B cell (primary cell): ENCODE measurements at places on chromosomes 4 and X.

DNA sequence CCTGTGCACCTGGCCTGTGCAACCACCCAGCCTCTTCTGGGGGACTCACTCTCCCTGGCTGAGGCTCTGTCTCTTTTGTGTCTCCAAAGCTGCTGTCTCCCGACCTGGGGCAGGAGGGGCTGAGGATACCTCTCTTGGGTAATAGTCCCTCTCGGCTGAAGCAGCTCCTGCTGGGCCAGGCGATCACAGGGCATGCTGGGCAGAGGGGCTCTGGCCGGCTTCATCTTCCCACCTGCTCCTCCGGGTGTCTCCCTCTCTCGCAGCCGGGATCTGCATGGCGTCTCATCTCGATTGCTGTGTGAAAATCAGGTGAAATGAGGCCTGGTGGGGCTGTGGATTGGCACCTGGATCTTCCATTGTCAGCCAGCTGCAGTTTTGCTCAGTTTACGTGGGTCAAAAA, 53.2 kb downstream of the MGST2 start:
- DNase-seq = no peak

DNA sequence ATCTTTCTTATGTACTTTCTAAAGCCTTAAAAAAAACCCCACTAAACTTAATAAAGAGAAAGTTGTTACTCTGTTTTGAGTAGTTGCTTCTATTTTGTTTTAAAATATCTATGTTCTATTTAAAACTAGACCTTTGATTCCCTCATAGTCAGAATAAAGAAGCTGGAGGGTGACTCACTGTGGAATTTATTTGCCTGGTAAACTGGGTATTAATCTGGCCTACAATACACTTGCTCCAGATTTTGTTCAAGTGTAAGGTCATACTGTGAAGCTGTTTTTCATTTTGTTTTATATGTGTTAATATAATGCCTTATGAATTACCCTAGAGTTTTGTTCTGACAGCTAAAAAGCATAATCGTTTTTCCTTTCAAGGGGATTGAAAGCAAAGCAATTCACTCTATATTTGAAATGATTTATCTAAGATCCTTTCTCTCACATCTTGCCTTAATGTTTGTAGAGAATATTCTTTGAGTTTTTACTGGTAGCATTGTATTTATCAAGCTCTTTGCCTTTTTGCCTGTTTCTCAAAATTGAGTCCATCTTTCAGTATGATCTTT, 277.4 kb upstream of the PITX2 start:
- no peak for DNase-seq

- DNase-seq = no peak
Measured at GRCh38 chrX:17390419-17390850, 15.4 kb downstream of the NHS start.

DNA sequence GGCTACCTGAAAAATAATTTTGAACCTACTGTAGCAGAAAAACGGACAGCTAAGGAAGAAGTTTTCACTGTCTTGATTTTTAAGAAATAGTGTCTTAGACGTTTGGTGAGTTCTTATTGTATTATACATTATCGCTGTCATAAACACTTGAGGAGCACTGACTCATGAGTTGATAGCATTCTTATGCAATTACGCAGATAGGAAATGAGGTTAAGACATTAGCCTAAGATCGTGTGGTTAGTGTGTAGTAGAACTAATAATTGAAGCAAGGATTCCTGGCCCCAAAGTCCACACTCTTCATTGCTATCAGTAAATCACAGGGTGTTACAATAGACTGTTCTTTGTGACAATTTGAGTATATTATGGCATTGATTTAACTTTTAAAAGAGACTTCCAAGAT, 238.1 kb downstream of the ARAP2 start:
- DNase-seq = no peak

DNA sequence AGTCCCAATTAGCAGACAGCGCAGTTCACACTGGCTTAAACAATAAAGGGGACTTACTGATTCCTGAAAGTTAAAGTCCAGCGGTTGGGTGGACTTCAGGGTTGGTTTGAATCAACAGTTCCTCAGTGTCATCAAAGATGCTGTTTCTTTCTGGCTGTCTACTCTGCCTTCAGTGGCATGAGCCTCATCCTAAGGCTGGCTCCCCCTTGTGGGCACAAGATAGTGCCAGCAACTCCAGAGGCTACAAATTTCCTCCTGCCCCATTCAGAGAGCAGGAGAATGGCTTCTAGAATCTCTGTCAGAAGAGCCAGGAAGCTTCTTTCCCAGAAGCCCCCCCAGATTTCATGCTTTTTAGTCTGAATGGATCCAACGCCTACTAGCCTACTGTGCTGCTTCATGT, 82.4 kb upstream of the MTM1 start:
- peak; percentile 49 for DNase-seq

GRCh38 chr4:123785538-123785937, 388.9 kb downstream of the SPRY1 start:
- DNase-seq = no peak

GRCh38 chrX:70172221-70172620, 5.1 kb upstream of the DGAT2L6 start:
- no peak for DNase-seq

GRCh38 chrX:8971116-8971515, 62.8 kb downstream of the FAM9B start:
- DNase-seq = peak; percentile 53

- DNase-seq = no peak
Measured at GRCh38 chr4:23233596-23233995, 540.9 kb downstream of the GBA3 start.

DNA sequence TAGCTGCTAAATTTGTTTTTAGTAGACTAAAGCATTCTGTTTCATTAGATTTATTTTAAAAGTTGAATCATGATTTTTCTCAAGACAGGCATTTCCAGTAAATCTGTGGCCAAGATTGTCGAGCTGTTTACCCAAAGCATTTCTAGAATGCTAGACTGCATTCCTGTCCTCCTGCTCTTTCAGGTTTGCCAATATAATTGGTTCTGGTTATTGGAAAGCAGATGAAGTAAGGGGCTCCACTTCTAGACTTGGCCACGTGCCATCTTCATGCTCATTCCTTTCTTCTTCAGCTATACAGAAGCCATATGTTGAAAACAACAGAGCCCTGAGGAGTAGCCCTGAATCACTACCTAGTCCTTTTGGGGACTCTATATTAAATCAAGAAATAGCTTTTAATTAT, 62.5 kb downstream of the PGRMC2 start:
- DNase-seq = no peak

DNA sequence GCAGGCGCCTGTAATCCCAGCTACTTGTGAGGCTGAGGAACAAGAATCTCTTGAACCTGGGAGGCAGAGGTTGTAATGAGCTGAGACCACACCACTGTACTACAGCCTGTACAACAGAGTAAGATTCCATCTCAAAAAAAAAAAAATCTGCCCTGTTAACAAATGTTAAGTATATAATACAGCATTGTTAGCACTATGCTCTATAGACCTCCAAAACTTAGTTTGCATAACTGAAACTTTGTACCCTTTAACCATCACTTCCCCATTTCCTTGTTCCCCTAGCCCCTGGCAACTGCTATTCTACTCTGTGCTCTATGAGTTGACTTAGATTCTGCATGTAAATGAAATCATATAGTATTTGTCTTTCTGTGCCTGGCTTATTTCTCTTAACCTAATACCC, 76.7 kb downstream of the TAB3 start:
- DNase-seq = peak; percentile 35

GRCh38 chr4:149701435-149702156, 114.0 kb downstream of the IQCM start:
- no peak for DNase-seq

DNA sequence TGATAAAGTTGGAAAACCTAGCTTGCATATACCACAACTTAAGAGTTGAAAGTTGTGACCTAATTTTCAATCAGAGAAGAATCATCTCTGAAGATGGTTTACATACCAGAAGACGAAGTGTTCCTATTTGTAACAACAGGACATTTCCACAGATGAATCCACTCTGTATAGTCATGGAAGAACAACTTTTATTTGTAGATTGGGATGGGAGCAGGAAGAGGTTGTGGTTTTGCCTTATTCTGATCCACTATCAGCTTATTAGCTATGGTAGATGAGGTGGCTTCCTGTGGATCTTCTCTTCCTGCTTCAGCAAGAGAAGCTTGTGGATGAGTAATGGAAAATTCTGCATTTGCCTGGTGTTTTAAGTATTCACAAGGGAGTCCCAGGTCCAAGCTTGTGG, 18.6 kb upstream of the SUPT20HL1 start:
- no peak for DNase-seq

DNA sequence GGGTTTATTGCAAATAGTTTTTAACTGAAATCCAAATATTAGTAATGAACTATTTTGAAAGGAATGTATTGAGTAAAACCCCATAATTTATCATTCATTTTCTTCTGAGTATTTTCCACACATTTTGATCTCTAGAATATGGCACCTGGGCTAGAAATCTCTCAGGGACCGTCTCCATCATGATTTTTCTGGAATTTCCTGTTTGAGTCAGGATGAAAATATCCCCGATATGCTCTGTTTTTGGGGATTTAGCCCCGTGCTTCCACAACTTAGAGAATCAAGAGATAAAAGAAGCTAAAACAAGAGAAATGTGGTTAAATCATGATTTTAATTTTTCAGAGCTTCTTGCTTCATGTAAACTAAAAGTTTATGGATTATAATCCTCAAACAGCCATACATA, 114.2 kb downstream of the SPCS3 start:
- DNase-seq = no peak

GRCh38 chr4:153014460-153014859, 78.3 kb downstream of the FHDC1 start:
- DNase-seq = no peak

DNA sequence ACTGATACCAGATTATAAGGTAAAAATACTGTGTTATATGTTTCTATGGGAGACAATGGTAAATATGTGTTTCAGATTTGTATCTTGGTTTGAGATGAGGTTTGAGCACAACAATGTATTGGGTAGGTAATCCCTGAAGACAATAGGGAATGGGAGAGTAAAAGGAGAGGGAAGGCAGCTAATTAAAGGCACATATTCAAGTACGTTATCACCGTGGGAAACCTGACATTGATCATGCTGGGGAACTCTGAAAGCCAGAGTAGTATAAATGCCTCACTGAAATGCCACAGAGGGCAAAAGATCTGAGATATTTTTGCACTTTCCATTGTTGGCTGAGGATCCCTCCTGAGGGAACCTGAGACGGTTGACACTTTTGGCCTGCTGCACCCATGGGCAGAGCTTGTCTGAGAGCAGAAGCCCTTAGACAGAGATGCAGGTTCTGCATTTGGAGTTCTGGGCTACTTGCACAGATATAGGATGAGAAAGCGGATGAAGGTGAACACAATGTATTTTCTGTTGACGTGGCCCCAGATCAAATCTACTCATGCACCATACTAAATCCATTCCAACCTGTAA, 506.7 kb downstream of the PCDH18 start:
- no peak for DNase-seq

- DNase-seq = no peak
Measured at GRCh38 chrX:906586-906985, 276.0 kb downstream of the SHOX start.

DNA sequence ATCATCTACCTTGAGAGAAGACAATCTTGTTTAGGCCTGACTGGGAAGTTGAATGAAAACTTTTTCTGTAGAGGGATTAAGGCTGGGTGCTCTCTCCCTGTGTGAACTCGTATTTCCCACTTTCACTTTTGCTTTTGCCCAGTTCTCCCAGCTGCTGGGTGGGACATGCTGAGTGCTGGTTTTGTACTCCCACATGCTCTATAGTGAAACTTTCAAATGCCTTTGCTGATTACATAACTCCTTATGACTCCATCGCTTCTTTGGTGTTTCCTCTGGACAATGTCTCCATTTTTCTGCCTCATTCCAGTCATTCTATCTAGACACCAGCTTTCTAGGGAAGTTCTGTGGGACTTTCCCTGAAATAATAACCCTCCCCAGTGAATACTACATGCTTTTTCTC, 100.5 kb downstream of the CLNK start:
- DNase-seq = no peak

DNA sequence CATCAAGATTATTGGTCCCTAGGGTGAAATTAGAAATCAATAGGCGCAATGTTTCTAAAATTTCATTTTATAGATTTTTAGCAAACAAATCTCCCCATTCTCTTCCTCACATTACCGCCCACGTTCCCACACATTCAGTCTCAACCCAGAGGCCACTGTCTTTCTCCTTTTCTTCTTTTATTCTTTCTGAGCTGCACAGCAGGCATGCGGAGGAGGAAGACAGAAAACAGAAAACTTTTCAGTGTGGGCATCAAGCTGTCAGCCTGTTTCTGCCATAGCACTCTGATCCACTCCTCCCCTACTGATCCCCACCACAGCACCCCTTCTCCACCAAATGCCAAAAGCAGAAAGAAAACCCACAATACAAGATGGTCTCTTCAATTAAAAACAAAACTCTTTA, 94.8 kb upstream of the ADAMTS3 start:
- DNase-seq = no peak

GRCh38 chr4:141180991-141181761, 39.5 kb upstream of the ZNF330 start:
- no peak for DNase-seq

GRCh38 chr4:153220682-153221395, 16.6 kb downstream of the TRIM2 start:
- DNase-seq = no peak

GRCh38 chr4:23920716-23921446, 31.0 kb upstream of the PPARGC1A start:
- no peak for DNase-seq

DNA sequence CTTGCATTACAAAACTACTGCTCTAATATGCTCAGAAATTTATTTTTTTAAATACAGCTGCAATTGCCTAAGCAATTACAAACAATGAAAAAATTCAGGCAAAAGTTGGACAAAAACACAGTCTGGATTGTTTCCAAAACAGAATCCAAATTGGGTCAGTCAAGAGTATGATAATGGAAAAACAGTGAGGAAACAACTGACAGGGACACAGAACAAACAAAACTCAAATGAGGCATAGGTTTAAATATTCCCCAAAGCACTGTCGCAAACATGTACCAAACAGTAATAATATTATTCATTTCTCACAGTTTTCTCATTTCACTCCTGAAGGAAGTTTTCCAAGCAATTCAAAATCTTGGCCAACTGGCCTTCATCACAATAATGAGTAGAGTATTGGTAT, 386.6 kb downstream of the CENPC start:
- no peak for DNase-seq

GRCh38 chr4:126766241-126766640, 866.5 kb upstream of the INTU start:
- DNase-seq = no peak

- DNase-seq = no peak
Measured at GRCh38 chrX:109858602-109859341, 125.7 kb upstream of the ACSL4 start.

DNA sequence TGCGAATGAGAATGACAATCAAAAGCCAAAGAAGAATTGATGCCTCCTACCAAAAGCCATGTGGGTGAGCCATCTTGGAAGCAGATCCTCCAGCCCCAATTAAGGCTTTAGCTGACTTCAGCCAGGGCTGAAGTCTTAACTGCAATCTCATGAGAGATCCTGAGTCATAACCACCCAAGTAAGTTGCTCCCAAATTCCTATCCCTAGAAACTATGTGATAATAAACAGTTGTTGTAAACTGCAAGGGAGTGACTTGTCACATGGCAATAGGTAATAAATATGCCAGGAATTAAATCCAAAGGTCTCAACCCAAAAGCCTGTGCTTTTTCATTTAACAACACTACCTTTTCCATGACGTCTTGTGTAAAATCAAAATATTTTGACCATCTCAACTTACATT, 154.2 kb upstream of the TBL1X start:
- no peak for DNase-seq

GRCh38 chrX:123581586-123581985, 151.3 kb downstream of the THOC2 start:
- DNase-seq = no peak
